ENCODE measurements at places on chromosomes 16 and 17.

DNA sequence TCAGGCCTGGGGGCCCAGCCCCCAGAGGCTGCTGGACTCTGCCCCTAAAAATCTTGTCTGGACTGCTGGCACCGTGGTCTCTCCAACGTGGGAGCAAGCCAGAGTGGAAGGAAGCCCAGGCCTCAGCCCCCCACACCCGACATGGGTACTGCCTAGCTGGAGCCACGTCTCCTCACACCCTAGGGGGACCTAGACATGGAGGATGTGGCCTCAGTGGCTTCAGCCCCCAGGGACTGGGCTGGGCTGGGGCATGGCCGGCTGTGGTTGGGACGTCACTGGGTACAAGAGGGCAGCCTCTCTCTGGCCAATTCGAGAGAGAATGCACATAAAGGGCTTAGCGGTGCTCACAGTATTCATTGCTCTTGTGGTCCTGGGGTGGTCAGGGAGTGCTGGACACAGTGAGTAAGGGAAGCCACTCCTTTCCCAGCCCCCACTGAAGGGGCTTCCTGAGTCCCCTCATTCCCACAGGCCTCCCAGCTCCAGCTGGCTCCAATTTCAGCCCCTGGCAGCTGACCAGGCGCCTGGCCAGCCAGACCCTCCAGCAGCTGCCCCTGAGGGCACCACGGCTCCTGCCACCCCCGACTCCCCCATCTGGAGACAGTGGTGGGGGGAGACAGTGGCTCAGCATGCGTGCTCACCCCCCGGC lies 1.1 kb downstream of the CDH15 start:
- no peak for DNase-seq

- no peak for DNase-seq
Observed at GRCh38 chr17:225551-225950, 44.1 kb upstream of the DOC2B start.

DNA sequence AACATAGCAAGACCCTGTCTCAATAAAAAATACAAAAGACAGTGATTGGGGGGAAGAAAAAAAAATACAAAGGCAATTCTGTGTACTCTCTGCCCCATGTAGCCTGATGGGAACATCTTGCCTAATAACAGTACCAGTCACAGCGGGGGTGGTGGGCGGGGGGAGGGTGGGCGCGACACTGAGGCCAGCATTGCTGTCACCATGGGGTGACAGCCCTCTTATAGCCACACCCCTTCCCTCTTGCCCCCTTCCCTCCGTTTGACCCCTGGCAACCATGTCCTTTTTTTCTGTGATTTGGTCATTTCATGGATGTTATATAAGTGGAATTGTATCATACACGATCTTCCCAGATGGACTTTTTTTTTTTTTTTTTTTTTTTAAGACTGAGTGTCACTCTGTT lies 80.9 kb downstream of the DNAH17 start:
- no peak for DNase-seq

- DNase-seq = no peak
Observed at GRCh38 chr16:66271074-66272060, 95.1 kb upstream of the CDH5 start.

DNA sequence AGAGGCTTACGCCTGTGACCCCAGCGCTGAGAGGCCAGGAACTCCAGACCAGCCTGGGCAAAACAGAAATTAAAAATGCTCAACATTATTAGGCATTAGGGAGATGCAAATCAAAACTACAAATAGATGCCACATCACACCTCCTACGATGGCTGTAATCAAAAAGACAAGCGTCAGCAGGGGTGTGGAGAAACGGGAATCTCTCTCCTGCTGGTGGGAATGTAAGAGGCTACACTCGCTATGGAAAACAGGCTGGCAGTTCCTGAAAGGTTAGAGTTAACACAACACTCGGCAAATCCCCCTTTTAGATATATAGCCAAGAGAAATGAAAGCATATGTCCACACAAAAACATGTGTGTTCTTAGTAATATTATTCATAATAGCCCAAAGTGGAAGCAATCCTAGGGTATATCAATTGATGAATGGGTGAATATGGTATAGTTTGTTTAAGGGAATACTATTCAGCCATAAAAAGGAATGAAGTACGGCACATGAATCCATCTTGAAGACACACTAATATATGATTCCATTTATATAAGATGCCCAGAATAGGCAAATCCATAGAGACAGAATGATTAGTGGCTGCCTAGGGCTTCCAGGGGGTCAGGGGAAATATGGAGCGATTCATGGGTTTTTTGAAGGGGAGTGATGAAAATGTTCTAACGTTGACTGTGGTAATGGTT lies 1.8 kb upstream of the NPRL3 start:
- no peak for DNase-seq

- DNase-seq = no peak
Observed at GRCh38 chr16:3822366-3823045, 58.0 kb downstream of the CREBBP start.

DNA sequence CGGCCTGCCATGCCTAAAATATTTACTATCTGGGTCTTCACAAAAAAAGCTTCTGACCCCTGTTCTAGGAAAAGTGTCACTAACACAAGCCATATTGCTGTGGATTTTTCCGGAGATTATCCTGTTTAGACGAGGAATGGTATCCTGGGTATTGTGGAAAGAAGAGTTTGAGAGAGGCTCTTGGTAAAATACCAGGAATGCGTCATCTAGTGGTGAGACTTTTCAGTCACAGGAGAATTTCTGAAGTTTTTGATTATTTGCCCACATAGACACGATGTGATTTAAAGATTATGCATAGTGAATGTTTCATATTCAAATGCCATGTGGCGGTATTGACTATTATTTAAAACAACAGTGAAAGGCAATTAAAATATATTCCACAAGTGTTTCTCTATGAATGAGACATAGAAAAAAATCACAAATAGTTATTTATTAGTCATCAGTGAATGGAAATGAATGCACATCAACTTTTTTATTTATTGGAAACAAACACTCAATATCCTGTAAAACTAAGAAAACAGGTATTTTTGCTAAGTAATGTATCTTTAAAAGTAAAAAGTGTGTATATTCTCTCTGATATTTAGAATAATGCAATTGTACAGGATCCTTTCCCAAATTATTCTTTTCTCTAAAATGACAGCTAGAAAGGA lies 7.8 kb downstream of the KRT28 start:
- DNase-seq = no peak

DNA sequence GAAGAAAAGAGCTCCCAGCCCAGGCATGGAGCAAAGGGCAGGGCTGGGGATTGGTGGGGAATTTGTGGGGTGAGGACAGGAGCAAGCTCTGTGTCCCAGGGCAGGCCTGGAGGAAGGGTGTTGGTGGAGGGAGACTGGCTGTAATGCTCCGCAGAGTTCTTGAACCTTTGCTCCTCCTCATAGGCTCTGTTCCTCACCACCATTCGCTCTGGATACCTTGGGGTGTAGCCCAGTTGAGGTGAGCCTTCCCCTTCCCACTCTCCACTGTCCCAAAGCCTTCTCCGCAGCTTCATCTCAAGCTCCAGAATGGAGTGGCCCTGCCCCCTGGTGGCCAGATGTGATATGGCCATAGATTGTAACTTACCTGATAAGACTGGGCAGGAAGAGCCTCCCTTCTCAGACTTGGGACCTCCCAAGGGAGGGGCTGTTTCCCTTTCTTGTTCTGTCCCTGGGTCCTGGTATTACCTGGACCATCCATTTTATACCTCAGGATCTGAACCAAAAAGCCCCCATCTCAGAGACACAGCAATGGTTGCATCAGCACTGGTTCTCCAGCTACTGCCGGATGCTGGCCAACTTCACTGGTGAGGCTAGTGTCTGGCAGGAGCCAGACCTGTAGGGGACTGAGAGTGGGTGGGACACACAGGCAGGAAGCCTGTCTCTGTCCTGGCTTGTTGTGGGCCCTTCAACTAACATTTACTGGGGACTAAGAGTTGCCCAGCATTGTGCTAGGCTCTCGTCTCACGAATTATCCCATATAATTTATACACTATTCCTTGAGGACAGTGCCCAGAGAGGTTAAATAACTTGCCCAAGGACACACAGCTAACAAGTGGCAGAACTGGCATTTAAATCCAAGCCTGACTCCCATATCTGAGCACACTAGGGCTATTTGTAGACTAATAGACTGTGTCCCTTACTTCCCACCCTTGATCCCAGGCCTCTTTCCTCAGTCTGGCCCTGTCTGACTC lies 19.1 kb upstream of the STAC2 start:
- peak; percentile 61 for DNase-seq

GRCh38 chr17:27669850-27670249 lies 38.9 kb downstream of the LGALS9 start:
- DNase-seq = no peak

DNA sequence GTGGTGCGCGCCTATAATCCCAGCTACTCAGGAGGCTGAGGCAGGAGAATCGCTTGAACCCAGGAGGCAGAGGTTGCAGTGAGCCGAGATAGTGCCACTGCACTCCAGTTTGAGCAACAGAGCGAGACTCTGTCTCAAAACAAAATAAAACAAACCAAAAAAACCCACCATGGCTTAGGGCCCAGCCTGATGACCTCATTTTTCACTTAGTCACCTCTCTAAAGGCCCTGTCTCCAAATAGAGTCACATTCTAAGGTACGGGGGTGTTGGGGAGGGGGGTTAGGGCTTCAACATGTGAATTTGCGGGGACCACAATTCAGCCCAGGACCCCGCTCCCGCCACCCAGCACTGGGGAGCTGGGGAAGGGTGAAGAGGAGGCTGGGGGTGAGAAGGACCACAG lies 1.4 kb upstream of the STH start:
- no peak for DNase-seq

GRCh38 chr17:46782250-46782953 lies 36.1 kb downstream of the WNT3 start:
- peak; percentile 15 for DNase-seq
